CD14-positive monocyte (primary cell): ENCODE measurements at places on chromosomes 4 and X.

DNA sequence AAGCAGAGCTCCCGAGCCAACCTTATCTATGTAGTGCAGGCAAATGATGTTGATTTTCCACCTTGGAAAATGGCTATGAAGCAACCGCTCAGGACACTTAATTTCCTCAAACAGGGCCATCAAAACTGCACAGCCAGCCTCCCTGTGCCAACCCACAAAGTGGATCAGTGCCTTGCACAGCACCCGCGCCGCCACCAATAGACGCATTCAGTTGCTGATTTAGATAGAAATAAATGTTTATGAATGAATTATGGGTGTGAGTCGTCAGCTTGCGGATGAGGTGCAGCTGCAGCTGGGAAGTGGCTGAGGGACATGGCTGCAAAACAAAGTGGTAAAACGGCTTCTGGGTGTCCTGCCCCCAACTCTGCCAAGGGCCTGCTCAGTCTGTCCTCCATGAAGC lies 47.0 kb downstream of the SOD3 start:
- no peak for DNase-seq

DNA sequence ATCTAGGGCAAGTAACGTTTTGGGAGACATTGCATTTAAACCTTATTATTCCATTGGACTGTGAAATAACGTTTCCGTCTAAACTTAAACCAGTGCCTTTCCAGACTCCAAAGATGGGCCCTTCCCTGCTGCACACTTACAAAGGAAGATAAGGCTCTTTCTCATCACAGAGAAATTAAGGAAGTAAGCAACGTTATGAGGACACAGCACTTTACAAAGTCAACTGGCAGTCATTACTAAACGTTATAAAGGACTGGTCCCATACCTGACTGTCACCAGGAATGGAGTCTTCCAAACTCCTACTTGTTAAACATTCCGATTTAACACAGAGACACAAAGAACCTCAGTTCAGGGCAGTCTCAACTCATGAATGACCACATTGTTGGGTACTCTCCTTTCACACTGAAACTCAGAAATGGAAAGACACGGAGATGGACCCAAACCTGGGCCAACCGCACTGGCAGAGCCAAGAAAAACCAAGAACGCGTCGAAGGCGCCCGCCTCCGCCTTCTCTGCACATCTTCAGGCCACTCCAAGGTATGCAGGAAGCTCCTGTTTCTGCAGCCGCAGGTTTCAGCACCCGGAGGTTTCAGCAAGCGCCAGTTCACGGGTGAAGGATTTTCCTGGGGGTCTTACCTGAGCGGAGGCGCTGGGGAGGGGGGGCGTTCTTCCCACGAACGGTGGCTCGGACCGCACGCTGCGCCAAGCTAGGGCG lies 670 bp downstream of the PAPSS1 start:
- peak; percentile 70 for DNase-seq

DNA sequence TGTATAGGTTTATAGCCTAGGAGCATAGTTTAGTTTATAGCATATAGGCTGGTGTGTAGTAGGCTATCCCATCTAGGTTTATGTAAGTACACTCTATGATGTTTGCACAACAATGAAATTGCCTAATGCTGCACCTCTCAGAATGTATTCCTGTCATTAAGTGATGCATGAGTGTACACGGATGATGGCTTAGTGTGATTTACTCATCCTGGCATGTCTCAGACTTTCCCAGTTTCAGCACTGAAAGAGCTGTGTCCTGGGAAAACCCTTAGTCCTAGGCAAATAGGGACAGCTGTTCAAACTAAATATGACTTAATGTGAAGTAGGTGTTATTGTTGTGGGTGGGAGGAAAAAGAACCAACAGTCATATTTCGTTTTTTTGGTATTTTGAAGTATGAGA lies 264.9 kb upstream of the MAGEB18 start:
- DNase-seq = no peak

DNA sequence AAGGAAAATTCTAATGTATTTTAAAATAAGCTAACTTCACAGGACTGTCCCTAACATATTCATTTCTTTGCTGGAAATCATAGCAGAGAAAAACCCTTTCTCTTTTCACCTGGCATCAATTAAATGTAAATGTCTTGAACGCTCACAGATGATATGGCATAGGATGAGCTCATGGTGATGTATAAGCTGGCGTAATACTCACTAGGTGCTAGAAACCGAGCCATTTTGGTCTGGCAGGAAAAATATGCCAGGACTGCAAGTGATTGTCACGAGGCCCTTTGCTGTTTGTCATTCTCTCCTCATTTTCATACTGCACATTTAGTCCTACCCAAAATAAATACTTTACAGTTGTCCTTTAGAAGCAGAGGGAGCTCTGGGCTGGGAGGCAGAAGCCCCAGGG lies 222.7 kb upstream of the LNX1 start:
- no peak for DNase-seq

- peak; percentile 28 for DNase-seq
Observed at GRCh38 chrX:135112096-135112729, 8.1 kb downstream of the ETDB start.

DNA sequence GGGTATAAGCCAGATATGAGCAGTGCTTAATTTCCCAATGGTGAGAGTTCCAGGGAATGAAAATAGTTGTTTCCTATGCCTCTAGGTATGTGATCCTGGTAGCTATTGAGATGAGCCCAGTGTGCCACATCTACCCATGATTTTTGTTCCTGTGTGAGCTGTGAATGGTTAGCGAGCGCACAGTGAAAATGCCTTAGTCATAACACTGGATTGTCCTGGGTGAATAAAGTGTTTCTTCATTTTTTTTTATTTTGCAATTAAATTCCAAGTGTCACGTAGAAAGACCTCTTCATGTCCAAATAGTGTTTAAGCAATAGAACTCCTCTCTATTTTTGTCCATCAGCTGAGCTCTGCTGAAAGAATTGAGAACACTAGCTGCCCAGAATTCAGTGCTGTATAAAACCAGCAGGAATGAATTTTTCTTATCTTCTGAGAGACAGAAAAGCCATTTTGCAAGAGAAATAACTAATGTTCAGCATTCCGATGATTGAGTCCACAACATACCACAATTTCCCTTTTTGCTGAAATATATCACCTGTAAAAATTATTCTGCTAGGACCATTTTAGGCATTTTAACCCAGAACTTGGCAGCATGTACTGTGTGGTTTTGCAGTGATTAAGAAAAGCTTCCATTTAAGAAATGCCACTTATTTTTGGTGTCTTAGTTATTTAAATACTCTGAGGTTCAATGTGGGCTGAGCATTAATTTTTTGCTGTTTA lies 5.6 kb downstream of the MAOA start:
- peak; percentile 36 for DNase-seq

DNA sequence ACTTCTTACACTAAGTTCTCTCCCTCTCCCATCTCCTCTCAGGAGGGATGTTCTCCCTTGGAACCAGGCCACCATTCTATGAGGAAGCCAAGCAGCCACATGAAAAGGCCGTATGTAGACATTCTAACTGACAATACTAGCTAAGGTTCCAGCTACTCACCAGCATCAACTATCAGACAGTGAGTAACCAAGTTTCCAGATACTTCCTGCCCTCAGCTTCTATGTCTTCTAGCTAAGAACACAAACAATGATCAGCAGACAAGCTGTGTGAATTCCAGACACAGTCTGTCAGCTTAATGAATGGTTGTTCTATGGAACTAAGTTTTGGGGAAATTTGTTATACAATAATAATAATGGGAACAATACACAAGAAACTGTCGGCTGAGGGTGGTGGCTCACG lies 50.8 kb downstream of the SMIM14 start:
- no peak for DNase-seq

GRCh38 chr4:1227816-1228215 lies 21.1 kb downstream of the CTBP1 start:
- DNase-seq = no peak

GRCh38 chr4:112951362-112952312 lies 97.8 kb upstream of the ANK2 start:
- DNase-seq = no peak

DNA sequence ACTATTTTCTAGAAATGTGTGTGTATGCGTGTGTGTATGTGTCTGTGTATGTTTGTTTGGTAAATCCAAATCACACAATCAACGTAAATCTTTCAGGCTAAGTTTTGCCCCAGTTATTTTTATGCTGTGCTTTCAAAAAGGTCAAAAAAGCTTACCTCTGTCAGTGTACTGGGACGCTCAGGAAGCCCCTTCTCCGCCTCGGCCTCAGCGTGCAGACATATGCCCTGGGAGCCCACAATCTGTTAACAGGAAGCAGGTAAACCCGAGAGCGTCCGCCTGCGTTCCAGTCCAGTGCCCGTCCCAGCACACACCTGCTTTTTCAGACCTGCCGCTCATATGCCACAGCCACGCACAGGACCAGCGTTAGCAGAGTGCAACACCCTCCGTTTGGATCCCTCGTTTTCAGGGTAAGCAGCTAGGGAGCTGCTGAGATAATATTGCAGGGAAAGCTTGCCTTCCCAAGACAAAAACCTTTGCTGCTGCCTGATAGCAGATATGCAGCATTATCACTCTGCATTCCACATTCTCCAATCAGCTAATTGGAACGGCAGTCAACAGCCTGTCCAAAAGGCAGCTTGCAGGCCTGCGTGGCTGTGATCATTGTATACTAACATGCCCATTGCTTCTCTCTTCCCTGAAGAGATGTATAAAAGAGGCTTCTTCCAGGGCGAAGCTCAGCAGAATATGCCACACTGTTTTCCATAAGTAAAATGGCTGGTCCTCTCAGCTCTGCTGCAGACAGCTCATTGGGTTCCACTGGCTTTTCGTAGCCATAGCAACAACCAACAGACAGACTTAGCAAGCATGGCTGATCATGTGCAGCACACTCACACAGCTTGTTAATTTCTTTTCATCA lies at the start of gene SORBS2:
SORBS2 (minus strand) TSS at position 686 of the 856 bp plus-strand sequence. CDS start 121,623 bp downstream, outside the sequence.
- no peak for DNase-seq

GRCh38 chrX:19799319-19800182 lies 87.8 kb downstream of the SH3KBP1 start:
- DNase-seq = no peak

- no peak for DNase-seq
Observed at GRCh38 chr4:12555011-12555410, 929.1 kb downstream of the RAB28 start.

DNA sequence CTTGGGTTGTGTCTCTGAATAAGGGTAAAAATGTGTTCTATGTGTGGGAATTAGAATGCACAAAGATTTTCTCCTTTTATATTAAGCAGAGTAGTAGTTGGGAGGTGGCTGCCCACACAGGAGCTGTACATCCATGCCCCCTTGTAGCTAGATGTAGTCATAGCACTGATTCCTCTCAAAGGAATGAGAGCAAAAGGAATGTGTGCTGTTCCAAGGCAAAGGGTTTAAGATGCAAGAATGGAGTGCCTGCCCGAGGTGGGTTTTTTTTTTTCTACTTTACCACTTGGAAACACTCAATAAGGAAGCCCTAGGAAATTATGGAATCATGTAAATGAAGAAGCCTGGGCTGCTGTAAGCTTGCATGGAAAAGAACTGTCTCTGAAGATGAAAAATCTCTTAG lies 2183.2 kb upstream of the AGA start:
- no peak for DNase-seq

GRCh38 chr4:57193209-57193810 lies 83.1 kb upstream of the IGFBP7 start:
- no peak for DNase-seq

- no peak for DNase-seq
Observed at GRCh38 chr4:104749062-104749461, 254.4 kb upstream of the CXXC4 start.

GRCh38 chr4:113682730-113683537 lies 78.6 kb downstream of the CAMK2D start:
- DNase-seq = no peak

DNA sequence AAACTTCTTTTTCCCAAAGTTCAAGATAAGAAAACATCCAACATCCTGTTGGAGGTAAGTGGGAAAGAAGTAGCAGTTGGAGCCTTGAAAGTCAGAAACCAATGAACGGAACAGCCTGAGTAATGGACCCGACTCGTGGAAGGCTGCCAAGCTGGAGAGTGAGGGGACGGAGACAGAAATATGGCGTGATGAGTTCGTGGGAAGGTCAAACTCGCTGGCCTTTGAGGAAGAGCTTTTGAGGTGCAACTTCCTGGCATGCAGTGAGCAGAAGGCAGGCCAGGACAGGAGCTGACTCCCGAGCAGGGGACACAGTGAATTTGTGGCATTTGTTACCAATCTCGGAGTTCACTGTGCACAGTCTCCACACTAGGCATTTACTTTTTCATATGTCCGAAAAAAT lies 1.0 kb upstream of the TRIML1 start:
- no peak for DNase-seq

DNA sequence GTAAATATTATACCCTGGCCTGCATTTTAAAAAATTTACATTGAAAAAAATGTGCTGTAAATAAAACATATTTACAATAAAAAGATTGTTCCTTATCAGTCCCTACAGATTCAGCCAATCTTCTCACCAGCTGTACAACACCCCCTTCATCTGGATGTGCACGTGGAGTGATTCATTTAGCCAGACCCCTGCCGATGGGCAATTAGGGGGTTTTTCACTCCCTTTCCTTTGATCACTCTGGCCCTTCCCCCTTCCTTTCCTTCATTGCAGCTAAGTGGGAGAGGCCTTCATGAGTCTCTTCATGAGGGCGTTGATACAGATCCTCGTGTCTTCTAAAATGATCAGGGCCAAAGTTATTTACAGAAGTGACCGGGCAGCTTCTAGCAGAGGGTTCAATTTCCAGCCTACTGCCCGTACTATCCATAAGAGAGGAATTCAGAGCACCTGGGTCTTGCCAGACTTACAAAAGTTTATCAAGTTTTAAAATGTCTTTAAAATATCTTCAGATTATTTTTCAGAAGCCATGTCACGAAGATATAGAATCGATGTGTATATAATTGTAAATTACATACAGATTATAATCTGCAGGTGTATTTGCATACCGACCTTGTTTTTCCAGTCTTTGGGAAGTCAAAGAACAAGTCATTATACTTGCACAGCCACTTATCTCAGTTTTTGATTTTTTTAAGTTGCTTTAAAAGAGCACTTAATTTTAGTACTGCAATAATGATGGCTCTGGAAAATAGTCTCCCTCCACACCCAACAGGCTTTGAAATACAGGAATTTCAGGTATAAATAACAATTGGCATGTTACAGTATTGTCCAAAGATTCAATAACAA lies 21.4 kb upstream of the RASL11B start:
- DNase-seq = no peak

DNA sequence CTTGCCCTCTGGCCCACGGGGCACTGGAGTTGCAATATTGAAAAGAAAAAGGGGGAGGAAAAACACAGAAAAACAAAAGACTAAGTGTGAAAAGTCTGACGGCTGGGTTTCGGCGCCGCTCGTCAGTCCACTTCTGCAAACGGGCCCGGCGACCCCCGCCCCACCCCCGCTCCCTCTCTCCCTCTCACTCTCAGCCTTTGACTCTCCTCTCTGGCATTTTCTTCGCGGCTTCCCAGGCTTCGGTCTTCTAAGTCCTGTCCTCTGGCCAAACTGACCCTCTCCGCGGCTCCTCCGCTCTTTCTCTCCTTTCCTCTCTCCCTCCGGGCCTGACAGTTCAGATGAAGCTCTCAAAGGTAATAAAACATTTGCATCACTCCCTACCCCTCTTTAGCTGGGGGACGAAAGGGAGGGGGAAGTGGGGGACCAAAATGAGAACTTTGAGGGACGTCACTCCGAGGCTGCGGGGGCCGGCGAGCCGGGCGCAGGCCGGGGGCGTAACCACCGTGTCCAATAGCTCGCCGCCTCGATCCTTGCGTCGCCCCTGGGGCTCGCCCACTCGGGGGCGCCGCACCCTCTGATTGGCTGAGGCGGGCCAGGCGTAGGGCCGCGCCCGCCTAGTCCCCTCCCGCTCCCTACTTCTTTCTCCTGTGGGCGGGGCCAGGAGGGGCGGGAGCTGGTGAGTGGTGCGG lies at the start of gene NKX6-1:
NKX6-1 (minus strand) TSS at position 358 of the 689 bp plus-strand sequence. CDS start 1,064 bp downstream, outside the sequence.
- peak; percentile 50 for DNase-seq

- no peak for DNase-seq
Observed at GRCh38 chr4:94598758-94599157, 147.0 kb downstream of the PDLIM5 start.

GRCh38 chr4:16725252-16725651 lies 173.2 kb downstream of the LDB2 start:
- no peak for DNase-seq
